ENCODE measurements at places on chromosomes 1 and 21.

GRCh38 chr1:222950892-222951291 lies 136.1 kb downstream of the DISP1 start:
- H3K36me3 ChIP-seq = no peaks in the 10 kb centered on the region
- no peaks in the 10 kb centered on the region for H3K27me3 ChIP-seq

- H3K27me3 ChIP-seq = no peaks in the 10 kb centered on the region
- H3K4me1 ChIP-seq = peaks cover 27% of the 10 kb centered on the region
- H3K36me3 ChIP-seq = no peaks in the 10 kb centered on the region
- no peak for DNase-seq
- peak overlapping the region; percentile 89 for H3K4me3 ChIP-seq
Observed at GRCh38 chr1:26696119-26696653, 371 bp downstream of the ARID1A start.

DNA sequence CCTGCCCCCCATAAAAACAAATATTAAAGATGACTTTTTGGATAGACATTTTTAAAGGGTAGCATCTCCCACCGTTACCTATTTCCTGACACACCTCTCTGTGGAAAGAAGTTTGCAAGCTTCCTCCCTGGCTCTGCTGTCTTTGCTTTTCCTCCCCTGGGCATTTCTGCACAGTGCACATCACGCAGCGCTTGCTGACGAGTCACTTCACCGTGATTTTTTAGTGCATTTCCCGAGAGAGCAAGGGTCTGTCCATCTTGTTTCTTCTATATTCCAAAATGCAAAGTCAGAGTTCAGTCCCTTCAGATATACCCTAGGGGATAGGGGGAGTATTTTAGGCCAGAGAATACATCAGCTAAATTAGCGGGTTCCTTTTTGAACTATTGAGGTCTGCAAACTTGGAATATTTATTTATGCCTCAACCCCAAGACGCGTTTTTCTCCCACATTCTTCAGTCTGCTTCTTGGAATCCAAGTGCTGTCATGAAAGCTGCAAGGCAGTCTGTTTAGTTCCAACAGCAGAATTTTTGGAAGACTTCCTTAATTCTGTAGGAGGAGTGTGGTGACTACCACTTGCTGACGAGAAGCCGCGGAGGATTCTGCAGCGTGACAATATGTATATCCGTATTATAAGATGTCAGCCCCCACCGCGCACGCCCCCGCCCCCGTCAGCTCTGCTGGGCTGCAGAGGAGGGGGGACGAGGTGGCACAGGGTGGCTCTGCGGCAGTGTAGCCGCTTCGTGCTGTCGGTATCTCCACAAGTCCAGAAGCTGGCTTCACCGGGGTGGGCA lies 22.4 kb downstream of the SMYD2 start:
- H3K27ac ChIP-seq = no peak overlapping the region
- DNase-seq = no peak
- peak overlapping the region; percentile 41 for H3K4me3 ChIP-seq
- no peaks in the 10 kb centered on the region for H3K36me3 ChIP-seq
- H3K4me1 ChIP-seq = no peaks in the 10 kb centered on the region

DNA sequence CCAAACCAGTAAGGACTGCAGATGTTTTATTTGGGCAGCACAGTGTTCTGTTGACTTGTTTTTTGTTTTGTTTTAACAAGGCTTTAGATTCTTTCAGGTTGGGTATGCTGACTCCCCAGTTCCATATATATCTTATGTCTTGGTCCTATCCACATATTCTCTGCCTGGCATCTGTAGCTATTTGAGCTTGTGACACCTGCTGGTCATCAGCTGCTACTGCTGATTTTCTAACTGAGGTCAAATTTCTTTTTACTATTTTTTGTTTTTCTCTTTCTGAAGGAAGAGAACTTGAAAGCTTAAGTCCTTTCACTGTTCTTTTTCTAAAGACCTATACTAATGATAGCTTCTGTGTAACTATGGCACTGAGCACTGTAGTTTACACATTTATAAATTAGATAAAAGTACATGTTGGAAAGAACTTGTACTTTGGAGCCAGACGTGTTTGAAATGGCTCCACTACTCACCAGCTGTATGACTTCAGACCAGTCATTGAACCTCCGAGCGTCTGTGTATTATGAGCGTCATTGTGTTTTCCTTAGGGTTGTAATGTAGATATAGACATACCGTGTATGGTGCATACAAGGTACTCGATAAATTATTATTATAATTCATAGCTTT lies 109.4 kb downstream of the NRDC start:
- H3K4me1 ChIP-seq = no peaks in the 10 kb centered on the region
- no peaks in the 10 kb centered on the region for H3K27me3 ChIP-seq
- no peak overlapping the region for H3K27ac ChIP-seq
- H3K36me3 ChIP-seq = no peaks in the 10 kb centered on the region
- no peak for DNase-seq

GRCh38 chr21:22399681-22400514 lies 1401.7 kb downstream of the NCAM2 start:
- H3K4me1 ChIP-seq = no peaks in the 10 kb centered on the region
- DNase-seq = no peak
- no peak overlapping the region for H3K27ac ChIP-seq

- H3K27me3 ChIP-seq = no peaks in the 10 kb centered on the region
- H3K36me3 ChIP-seq = no peaks in the 10 kb centered on the region
- H3K27ac ChIP-seq = peak overlapping the region; percentile 59
Observed at GRCh38 chr1:192713921-192714320, 78.0 kb downstream of the RGS13 start.

- H3K36me3 ChIP-seq = no peaks in the 10 kb centered on the region
- no peak overlapping the region for H3K4me3 ChIP-seq
- H3K27me3 ChIP-seq = no peaks in the 10 kb centered on the region
- H3K4me1 ChIP-seq = no peaks in the 10 kb centered on the region
Observed at GRCh38 chr1:89812992-89813391, 7.8 kb upstream of the LRRC8D start.

DNA sequence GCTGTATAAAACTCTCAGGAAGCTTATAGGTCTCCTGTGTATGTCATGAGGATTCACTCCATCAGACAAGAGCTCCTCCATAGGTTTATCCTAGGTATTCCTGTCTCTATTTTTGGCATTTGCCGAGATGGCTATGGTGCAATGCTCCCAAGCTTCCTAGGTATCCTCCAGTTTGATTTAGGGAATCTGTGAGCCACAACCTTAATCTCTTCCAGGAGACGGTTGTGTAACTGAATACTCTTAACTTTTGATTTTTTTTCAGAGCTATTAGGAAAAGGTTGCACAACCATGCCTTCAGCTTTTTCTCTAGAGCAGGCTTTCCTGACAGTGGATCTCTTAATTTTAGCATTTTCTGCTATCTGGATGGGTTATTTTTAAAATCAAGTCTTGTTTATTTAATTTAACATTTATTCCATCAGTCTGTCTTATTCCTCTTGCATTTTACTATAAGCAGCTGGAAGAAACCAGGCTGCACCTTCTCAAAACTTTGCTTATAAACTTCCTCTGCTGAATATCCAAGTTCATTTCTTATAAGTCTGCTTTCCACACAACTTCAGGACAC lies 69.4 kb upstream of the BACE2 start:
- H3K27me3 ChIP-seq = no peaks in the 10 kb centered on the region
- no peak overlapping the region for H3K4me3 ChIP-seq
- no peak for DNase-seq
- no peak overlapping the region for H3K27ac ChIP-seq
- no peaks in the 10 kb centered on the region for H3K36me3 ChIP-seq

- no peak overlapping the region for H3K27ac ChIP-seq
- no peak overlapping the region for H3K4me3 ChIP-seq
- DNase-seq = no peak
- no peaks in the 10 kb centered on the region for H3K27me3 ChIP-seq
- H3K36me3 ChIP-seq = no peaks in the 10 kb centered on the region
Observed at GRCh38 chr21:36613059-36613458, 85.9 kb upstream of the SIM2 start.

GRCh38 chr1:47557066-47557465 lies 119.2 kb downstream of the FOXD2 start:
- peaks cover 12% of the 10 kb centered on the region for H3K27me3 ChIP-seq
- no peak overlapping the region for H3K4me3 ChIP-seq
- no peaks in the 10 kb centered on the region for H3K36me3 ChIP-seq
- no peaks in the 10 kb centered on the region for H3K4me1 ChIP-seq
- no peak for DNase-seq

DNA sequence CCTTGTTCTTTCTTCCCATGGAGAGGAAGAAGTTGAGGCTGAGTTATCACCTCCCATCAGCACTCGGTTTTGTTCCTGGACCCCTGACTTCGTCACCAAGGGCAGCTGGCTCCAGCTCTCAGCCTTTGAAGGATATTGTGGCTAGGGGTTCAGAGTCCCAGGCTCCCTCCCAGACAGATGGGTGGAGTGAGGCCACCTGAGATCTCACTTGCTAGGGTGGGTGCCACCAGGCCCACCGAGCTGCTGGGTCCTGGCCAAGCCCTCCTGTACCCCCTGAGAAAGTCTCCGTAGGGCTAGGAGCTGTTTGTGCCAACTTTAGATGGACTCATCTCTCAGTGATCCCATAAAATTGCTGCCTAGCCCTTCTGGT lies 6.9 kb downstream of the MX2 start:
- H3K4me3 ChIP-seq = peak overlapping the region; percentile 37
- H3K27ac ChIP-seq = peak overlapping the region; percentile 86
- DNase-seq = peak; percentile 35
- H3K36me3 ChIP-seq = no peaks in the 10 kb centered on the region
- no peaks in the 10 kb centered on the region for H3K27me3 ChIP-seq
- no peaks in the 10 kb centered on the region for H3K4me1 ChIP-seq

DNA sequence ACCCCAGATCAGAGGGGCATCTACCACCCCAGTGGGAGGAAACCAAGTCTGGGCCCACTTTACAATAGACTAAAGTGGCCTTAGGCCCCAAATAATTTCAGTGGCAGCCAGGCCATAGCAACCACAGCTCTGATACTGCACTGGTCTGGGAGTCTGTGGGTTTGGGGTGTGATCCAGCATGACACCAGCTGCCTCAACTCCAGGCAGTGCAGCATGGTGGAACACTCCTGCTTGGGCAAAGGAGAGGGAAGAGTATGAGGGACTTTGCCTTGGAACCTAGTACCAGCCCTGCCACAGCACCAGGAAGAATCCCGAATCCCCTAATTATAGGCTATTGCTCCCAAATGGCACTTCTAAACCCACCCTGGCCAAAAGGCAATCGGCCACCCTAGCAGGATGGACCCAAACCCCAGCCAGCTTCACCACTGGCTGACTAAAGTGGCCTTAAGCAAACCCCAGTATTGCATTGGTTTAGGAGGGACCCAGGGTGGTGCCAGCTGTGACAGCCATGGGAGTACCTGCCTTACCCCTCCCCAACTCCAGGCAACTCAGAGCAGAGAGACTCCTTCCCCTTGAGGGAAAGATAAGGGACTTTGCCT lies 47.1 kb downstream of the PACC1 start:
- H3K27me3 ChIP-seq = no peaks in the 10 kb centered on the region
- no peak for DNase-seq
- no peak overlapping the region for H3K27ac ChIP-seq
- H3K4me3 ChIP-seq = no peak overlapping the region

GRCh38 chr21:46325073-46325912 lies 1.3 kb downstream of the PCNT start:
- H3K4me3 ChIP-seq = peak overlapping the region; percentile 80
- H3K27ac ChIP-seq = peak overlapping the region; percentile 96
- H3K27me3 ChIP-seq = no peaks in the 10 kb centered on the region
- no peak for DNase-seq
- no peaks in the 10 kb centered on the region for H3K36me3 ChIP-seq
- H3K4me1 ChIP-seq = peaks cover 11% of the 10 kb centered on the region

GRCh38 chr1:209375671-209376365 lies 207.7 kb upstream of the CAMK1G start:
- H3K36me3 ChIP-seq = no peaks in the 10 kb centered on the region
- H3K27me3 ChIP-seq = no peaks in the 10 kb centered on the region
- H3K4me1 ChIP-seq = no peaks in the 10 kb centered on the region
- no peak overlapping the region for H3K27ac ChIP-seq

DNA sequence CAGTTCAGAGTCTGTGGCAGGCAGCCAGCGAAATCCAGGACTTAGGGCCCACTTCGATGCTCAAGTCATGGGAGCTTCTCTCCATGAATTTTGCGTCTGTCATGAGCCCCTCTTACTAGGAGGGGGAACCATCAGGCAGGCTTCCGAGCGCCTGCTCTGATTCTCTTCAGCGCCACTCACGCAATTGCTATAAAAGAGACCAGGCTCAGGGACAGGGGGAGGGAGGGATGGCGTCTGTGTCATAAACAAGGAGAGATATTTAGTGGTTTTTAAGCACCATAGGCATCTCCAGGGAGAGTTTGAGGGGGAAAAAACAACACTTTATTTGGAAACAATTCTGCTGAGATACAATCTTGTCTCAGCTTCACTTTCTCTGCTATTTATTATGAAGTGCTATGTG lies 60.6 kb downstream of the NAV1 start:
- H3K36me3 ChIP-seq = no peaks in the 10 kb centered on the region
- DNase-seq = no peak
- H3K4me1 ChIP-seq = no peaks in the 10 kb centered on the region
- H3K4me3 ChIP-seq = no peak overlapping the region
- H3K27ac ChIP-seq = no peak overlapping the region
- H3K27me3 ChIP-seq = no peaks in the 10 kb centered on the region

GRCh38 chr21:20875742-20876141 lies 122.5 kb upstream of the NCAM2 start:
- H3K4me1 ChIP-seq = no peaks in the 10 kb centered on the region
- no peak for DNase-seq
- no peak overlapping the region for H3K4me3 ChIP-seq
- no peaks in the 10 kb centered on the region for H3K27me3 ChIP-seq

DNA sequence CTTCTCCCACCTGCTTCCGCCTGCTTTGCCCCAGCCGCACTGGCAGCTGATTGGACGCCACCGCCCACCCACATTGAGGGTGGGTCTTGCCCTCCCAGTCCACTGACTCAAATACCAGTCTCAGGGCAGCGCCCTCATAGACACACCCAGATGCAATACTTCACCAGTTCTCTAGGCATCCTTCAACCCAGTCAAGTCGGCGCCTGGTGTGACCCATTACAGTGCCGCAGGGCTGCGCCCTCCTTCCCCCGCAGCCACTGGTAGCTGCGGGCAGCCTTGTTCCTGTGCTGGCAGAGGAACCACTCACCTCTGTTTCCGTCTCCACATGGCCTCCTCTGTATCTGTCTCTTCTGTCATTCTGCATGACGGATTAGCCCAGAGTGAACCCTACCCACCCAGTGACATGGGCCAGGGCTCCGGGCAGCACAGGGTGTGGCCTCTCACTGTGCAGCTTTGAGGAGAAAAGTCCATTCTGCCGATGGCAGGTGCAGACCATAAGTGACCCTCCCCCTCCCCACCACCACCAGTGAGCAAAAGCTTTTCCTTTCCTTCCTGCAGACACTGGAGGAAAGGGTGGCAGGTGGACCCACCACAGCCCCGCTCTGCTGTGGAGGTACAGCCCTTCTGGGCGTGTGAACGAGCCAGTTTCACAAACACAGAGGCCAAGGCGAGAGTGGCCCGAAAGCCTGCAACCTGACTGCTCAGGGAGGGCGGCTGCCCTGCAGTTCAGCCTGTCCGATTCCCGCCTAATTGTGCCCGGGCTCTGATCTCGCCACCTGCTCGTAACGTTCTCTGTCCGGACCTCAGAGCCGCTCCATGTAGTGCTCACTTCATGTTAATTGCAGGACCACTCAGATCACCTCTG lies 57.1 kb downstream of the FAAP20 start:
- no peak overlapping the region for H3K27ac ChIP-seq
- DNase-seq = no peak
- no peaks in the 10 kb centered on the region for H3K4me1 ChIP-seq
